Glomerular endothelial cell (primary cell): ENCODE measurements at places on chromosomes 6 and 20. TPM values are rescaled to one million over a fixed set of nuclear protein-coding genes. Genes with fewer than 3 reads are reported as not detected.

PLCB1 gene
- total RNA-seq, result 15.5 and 24.4 TPM in 2 replicates

FAM184A gene
- 0.34 and 0.76 TPM in 2 replicates for total RNA-seq

PPP1R3G gene
- 0.70 and 1.4 TPM in 2 replicates for total RNA-seq

BTN1A1 gene
- not detected in 2 replicates for total RNA-seq

C20orf173 gene
- total RNA-seq, result not detected in 2 replicates

CNR1 gene
- 0.34 TPM in 1 of 2 replicates, not detected in the other for total RNA-seq

SLC12A5 gene
- total RNA-seq, result 0.34 and 2.2 TPM in 2 replicates

CLPSL2 gene
- total RNA-seq, result not detected in 2 replicates

OPN5 gene
- total RNA-seq, result not detected in 2 replicates

EGFL8 gene
- 6.1 and 7.1 TPM in 2 replicates for total RNA-seq

DNA sequence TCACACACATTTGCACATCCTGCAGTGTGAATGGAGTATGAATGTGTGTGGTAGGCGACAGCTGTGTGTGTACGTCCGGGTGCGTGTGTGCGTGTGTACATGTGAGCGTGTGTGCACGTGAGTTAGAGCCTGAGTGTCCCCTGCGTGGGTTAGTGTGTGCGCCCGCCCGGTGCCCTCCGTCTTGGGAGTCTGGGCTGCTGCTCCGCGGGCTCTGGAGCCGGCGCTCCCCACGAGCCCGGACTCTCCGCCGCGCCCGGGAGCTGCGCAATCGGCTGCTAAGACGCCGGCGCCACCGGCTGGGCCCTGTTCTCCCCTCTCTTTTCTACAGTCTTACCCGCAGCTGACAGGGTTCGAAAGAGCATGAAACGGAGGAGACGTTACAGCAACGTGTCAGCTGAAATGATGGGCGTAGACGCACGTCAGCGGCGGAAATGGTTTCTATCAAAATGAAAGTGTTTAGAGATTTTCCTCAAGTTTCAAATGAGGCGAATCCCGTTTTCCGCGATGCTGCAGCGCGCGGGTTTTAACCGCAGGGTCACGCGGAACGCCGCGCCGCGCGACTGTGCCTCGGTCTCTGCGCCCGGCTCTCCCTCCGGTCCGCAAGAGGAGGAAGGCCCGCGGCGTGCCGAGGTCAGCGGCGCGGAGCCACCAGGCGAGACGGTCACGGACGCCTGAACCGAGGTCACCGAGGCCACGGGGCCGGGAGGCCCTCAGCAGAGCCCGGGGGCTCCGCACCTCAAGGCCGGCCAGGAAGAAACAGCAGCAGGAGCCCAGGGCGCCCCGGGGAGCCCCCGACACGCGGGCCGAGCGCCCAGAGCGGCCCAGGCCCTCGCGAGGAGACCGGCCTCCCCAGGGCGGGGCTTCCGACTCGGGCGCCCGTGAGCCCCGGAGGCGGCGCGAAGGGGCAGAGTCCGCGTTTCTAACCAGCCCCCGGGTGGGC lies 95.3 kb upstream of the BHLHE23 start:
- DNase-seq, result no peak

GRCh38 chr6:162467679-162468078 lies 259.9 kb downstream of the PRKN start:
- DNase-seq, result no peak

DNA sequence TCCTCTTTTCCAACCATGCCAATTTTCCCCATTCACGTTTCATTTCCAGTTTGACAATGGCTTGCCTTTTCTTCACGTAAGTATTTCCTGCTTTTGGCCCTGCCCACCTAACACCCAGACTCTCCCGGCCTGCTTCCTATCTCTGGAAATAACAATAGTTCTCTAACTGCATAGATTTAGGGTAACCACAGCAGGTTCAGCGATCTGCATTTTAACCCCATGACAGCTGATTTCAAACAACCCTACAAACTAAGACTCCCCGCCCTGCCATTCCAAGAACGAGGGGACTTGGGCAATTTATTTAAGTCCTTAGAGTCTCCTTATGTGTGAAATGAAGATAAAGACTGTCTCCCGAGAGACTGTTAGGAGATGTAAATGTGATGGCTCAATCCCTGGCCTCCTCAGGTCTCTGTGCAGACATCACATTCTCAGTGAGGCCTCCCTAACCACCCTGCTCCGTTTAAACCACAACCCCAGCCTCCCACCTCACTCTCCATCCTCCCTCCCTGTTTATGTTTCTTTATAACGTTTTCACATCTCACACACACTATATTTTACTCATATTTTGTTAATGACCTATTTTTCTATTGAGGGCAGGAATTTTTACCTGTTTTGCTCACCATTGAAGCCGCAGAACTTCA lies 134.8 kb downstream of the GJA10 start:
- DNase-seq, result no peak

DNA sequence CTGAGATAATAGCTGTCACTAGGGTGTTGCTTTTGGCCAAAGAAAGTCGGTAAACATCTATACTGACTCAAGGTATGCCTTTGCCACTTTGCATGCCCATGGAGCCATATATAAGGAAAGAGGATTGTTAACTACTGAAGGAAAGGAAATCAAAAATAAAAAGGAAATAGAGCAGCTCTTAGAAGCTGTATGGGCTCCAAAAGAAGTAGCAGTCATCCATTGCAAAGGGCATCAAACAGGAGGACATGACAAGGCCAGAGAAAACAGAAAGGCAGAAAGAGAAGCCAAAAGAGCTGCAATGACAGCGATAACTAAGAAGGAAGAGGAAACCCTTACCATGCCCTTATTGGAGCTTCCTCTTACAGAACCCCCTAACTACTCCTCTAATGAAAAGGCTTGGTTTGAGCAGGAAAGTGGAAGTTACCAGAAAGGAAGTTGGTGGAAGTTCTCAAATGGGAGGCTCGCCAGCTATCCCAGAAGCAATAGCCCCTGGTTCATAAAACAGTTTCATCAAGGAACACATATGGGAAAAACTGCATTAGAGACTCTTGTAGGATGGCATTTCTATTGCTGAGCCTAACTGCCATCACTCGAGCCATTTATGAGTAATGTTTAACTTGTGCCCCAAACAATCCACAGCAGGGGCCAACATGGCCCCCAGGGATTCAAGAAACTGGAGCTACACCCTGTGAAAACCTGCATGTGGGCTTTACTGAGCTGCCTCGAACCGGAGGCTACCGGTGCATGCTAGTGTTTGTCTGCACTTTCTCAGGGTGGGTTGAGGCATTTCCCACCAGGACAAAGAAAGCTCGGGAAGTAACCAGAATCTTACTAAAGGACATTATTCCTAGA lies 7.0 kb downstream of the IL22RA2 start:
- no peak for DNase-seq

GRCh38 chr6:17505767-17506280 lies 94.3 kb upstream of the FAM8A1 start:
- DNase-seq, result no peak

GRCh38 chr20:44319839-44320422 lies 8.9 kb upstream of the FITM2 start:
- no peak for DNase-seq

DNA sequence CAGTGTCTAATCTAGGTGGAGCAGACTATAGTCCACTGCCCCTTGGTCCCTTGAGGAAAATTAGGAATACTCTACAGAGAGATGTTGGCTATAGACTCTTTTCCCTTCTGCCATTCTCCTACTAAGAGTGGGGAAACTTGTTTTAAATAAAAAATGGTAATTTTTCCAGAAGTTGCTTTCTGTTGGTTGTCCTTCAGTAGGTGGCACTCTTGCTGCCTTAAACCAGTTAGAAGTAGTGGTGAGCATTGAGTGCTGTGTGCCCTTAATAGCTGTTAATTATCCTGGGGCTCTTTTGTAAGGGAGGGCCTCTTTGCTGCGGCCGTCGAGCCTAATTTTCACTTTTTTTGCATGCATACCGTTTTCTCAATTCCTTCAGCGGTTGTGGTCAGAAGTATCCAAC lies 2.8 kb downstream of the CMTR1 start:
- no peak for DNase-seq

DNA sequence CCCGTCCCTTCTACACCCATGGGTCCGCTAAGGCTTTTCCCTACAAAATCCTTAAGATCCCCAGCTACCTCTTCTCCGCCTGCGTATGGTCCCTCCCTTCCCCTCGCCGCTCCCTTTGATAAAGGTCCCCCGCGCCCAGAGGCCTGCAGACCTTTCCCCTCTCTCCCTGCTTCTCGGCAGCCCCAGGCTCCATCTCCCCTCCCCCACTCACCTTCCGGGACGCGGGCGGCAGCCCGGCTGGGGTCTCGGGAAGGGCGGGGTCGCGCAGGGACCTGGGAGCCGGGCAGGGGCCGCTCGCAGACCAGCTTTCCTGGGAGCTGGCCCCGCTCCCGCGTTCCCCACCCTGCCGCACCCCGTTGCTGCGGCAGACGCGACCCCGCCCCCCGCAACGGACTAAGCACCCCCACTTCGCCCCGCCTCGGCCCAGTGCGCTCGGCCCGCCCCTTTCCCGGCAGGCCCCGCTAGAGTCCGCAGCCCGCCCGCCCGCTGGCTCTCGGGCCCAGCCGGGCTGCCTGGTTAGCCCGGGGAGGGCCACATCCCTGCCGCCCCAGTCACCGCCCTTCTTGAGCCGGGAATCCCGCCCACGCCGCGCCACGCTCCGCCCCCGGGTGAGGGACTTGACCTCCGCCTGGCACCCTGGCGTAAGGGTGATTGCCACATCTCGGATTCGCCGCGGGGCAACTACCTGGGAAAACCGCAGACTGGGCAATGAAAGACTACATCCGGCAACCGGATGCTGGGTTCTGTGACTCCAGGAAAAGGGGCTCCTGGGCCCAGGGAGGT lies at the start of gene FLOT1:
Gene FLOT1, minus strand, starts transcription at position 372 of the 783 bp plus-strand sequence. CDS start 498 bp downstream, outside the sequence.
- DNase-seq, result no peak

DNA sequence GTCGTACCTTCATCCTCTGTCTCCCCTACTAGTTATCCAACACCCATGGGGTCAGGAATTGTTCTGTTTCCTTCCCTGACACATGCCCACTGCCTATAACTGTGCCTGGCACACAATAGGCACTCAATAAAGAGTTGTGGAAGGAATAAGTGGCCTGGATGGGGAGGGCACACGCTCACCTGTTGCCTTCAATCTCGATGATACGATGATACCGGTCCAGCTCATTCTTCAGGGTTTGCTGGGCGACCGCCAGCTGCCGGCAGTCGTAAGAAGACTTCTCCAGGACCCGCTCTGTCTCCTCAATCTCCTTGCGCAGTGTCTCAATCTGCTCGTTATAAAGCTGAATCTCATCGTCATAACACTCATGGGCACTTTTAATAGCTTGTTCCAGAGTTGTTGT lies 32.5 kb downstream of the BFSP1 start:
- DNase-seq, result no peak

DNA sequence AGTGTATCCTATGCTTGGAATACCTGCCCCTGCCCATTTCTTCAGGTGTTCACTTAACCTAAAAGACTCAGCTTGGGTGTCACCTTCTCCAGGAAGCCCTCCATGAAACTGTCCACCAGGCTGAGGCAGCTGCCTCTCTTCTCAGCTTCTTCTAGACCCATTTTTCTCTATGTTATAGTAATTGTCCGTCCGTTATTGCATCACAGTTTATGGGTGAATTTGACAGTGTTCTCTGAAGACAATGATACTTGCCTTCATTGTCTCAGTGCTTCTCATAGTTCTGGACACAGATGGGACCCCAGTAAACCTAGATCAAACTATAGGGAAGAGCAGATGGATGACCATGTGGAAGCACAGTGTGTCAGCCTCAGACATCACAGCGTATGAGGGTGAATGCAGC lies 238.0 kb upstream of the MOCS1 start:
- DNase-seq, result no peak

DNA sequence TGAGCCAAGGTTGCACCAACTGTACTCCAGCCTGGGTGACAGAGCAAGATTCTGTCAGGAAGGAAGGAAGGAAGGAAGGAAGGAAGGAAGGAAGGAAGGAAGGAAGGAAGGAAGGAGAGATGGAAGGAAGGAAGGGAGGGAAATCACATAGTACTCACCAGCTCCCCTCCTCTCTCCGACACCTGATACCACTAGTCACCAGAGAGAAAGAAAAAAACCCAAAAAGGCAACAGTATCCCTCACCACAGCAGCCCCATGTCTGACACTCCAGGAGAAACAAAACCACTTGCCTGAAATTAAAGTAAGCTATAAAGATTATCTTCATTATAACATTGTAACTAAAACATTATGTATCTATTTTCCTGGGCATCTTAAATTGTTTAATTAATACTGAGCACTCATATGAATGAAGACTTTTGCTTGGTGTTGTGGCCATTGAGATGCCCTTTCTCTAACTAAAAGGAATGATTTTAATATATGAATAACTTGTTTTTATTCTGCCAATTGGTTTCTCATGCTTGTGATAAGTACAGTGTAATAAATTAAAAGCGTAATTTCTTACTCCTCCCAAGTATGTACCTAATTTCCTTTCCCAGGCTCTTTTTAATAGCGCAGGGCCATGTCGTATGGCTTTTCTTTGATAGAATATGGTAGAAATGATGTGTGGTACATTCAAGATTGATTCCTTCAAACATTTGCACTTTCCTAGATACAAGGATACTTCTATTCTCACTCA lies 390.0 kb downstream of the MMUT start:
- no peak for DNase-seq

DNA sequence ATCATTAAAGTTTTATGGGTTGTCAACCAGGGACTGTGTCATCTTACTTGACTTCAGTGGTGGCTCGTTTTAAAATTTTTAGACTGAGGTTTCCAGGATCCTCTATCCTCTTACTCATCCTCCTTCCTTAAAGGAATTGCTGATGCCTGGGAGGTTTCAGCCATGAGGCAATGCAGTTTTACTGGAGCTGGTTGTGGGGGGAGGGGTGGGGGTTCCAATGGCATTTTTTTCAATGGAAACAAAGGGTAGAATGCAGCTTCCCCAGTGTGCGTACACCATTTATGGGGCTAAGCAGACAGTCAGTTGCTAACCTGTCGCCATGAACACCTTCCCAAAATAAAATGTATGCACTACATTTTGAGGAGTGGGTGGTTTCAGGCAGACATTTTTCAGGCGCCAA lies 88.0 kb downstream of the METTL24 start:
- no peak for DNase-seq
